ENCODE measurements at places on chromosomes 2 and 18.

- DNase-seq = no peak
Observed at GRCh38 chr2:16319551-16320121, 346.0 kb downstream of the CYRIA start.

GRCh38 chr2:65057391-65058052 is 1.3 kb downstream of the CEP68 start:
- peak; percentile 38 for DNase-seq

DNA sequence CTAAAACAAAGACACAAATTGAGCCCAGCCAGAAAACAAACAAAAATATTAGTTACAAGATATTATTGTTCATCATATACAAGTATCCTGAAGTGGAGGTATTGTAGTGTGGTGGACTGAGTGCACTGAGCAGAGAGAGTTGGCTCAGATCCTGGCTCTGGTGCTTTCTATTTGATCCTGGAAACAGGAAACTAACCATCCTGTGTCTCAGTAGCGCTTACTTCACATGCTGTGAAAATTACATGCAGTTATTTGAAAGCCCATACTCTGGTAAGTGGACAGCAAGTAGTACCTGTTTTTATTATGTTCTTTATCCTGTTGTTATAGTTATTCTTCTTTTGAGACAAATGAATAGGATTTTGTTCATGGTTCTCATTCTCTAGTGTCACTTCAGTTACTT is 84.3 kb upstream of the CRIM1 start:
- DNase-seq = no peak

DNA sequence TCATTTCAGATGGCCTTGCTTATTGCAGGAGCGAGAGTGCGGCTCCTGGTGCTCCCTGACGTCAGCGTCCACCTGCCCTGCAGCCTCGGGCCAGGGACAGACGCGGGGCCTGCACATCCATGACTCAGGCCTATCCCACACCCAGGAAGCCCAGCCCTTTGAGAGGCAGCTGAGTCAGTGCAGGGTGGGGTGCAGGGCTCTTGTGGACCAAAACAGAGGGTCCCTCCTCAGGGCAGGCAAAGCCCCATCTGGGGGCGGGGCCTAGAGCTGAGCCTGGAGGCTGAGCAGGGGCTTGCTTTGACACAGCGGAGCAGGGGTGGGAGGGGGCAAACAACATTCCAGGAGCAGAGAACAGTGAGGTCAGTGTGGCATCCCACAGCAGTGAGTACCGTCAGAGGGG is 7.7 kb upstream of the ARHGEF4 start:
- DNase-seq = no peak

DNA sequence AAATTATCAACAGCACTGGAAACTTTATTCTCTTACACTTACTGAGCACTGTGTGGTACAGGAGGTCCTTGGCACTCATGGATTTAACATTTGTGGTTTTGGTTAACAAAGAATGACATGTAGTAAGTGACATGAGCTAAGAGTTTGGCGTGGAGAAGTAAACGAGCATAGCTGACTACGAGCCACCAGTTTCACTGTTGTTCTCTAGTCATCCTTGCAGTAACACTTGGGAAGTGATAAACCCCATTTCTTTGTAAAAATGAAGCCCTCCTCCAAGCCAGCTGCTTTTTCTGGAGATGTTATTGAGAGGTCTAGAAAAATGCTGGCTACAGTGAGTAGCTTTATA is 32.7 kb downstream of the QPCT start:
- no peak for DNase-seq

Data from NCI-H1092 treated with DMSO at 0.1 percent for 48 hours (cell line).